HuH-7.5 (cell line): ENCODE measurements at places on chromosomes 2 and 18.

- DNase-seq: no peak
Measured at GRCh38 chr18:48832938-48833700, 117.6 kb downstream of the SMAD7 start.

- no peak for DNase-seq
Measured at GRCh38 chr2:190986221-190986953, 27.6 kb downstream of the STAT1 start.

DNA sequence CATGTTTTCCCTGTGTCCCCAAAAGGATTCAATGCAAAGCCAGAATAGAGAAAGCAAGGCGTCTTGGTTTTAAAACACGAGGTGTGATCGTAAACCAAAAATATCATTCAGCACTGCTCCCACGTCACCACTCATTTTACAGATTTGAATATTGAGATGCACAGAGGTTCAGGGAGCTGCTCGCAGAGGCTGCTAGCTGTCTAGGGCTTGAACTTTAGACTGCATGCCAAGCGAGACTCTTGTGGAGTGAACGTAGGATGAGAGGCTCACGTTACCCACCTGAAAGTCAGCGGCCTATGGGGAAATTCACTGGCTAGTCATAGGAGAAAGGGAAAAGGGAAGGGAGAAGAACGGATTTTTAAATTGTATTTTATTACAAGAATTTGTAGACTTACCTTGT is 130.1 kb downstream of the MBP start:
- DNase-seq: no peak

DNA sequence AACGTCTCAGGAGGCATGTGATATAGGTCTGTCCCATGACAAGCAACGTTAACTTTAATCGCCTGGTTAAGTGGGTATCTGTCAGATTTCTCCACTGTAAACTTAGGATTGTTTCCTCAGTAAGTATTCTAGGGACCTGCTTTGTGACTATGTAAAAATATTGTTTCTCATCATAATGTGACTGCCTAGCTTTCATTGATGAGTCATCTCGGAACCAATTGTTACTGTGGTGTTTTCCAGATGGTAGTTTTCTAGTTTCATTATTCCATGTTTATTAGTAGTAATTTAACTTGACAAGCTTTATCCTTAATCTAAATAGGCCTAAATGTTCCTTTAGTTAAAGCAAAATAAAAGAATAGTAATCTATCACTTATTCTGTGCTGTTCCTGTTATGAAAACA is 28.2 kb upstream of the GATA6 start:
- DNase-seq: no peak

GRCh38 chr18:11972371-11973174 is 8.7 kb upstream of the IMPA2 start:
- DNase-seq: no peak

DNA sequence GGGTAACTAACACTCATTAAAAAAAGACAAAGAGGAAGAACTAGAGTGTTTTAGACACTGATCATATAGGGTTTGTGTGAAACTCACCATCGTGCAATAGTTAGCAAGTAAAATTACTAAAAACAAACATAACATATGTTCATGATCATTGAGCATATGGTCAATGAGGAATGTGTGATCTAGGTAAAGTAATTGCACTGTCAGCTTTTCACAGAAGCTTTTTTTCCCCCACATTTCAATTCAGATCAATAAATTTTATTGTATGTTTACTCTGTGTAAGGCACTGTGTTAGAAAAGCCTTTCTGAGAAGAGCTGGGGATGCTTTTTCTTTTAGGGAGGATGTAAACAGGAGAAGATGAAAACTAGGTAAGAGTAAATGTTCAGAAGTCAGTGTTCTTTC is 348.2 kb downstream of the LRP1B start:
- DNase-seq: no peak

- no peak for DNase-seq
Measured at GRCh38 chr2:113085542-113085941, 17.8 kb downstream of the IL1F10 start.

- DNase-seq: no peak
Measured at GRCh38 chr2:120315367-120316033, 30.4 kb upstream of the INHBB start.

DNA sequence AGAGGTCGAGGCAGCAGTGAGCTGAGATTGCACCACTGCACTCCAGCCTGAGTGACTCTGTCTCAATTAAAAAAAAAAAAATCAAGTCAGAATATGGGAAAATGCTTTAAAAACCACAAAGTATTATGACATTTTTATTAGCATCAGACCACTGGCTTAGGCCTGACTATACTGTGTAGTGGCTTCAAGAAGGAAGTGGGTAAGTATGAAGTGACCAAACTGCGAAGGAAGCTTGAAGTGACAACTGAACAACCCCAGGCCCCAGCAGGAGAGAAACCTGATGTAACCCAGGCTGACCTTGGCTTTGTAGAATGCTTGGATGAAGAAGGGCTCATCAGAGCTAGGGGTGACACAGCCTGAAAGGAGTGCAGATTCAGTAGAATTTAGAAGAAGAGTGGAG is 21.4 kb upstream of the HAAO start:
- DNase-seq: no peak

GRCh38 chr18:54734059-54734458 is 94.2 kb upstream of the RAB27B start:
- DNase-seq: no peak

DNA sequence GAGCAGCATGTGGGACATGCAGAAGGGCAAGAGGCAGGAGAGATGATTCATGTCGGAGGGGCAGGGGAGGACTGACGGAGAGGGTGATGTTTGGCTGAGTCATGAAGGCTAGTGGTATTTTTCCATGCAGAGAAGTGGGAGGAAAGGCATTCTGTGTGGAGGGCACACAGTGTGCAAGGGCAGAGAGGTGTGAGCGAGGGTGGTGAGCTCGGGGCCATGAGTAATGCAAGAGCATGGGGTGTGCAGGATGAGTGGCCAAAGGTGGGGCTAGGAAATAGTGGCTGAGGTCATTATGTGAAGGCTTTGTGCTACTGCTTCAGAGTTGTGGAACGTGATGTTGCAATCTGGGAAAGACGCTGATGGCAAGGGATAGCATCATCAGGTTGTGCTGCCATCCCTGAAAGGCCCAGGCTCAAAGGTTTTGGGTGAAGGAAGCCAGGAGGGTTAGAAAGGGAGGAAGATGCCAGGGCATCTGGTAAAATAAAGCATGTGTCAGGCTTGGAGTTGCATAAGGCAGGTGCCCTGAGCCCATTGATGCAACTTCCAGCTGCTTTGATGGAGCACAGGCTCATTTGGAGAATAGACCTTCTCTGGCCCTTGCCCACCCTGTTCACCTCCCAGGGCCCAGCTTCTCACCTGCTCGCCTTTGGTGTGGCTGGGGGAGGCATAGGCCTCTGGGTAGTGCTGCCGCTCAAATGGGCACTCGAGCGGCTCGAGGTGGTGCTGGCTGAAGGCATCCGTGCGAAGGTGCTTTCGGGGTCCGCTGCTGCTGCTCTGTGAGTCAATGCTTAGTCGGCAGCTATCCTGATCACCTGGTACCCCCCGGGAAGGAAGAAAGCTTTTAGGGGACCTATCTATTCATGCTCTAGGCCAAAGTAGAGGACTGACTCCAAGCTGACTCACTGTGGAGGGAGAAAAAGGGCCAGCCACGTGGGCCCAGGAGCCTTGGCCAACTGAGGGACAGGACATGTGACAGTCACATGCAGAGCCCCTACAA is 37.5 kb downstream of the PAX8 start:
- DNase-seq: peak; percentile 73

DNA sequence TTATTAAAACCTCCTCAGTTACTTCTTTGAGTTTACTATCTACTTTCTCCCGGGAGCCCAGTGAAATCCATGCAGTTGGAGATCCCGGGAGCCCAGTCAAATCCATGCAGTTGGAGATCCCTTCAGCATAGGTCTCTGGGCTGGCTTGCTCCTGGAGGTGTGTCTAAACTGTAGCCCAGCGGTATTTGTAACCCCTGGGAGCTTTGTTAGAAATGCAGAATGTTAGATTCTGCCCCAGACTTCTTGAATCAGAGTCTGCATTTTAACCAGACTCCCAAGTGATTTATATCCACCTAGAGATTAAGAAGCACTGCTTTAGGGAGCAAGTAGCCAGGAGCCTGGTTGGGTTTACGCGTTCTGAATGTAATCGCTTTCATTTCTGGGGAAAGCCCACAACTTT is 54.5 kb downstream of the ARHGAP28 start:
- DNase-seq: no peak

DNA sequence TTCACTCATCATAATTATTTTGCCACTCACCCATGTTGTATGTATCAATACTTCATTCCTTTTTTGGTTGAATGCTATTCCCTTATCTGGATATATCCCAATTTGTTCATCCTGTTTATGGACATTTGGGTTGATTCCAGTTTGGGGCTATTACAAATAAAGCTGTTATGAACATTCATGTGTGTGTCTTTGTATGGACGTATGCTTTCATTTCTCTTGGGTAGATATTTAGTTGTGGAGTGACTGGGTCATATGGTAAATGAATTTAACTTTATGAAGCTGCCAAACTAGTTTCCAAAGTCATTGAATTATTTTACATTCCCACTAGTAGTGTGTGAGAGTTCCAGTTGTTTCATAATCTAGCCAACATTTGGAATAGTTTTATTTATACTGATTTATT is 2.7 kb downstream of the FAM228B start:
- no peak for DNase-seq

GRCh38 chr2:111216811-111217652 is 96.3 kb downstream of the BCL2L11 start:
- DNase-seq: no peak

GRCh38 chr2:72849138-72849462 is 23.3 kb upstream of the EXOC6B start:
- no peak for DNase-seq

DNA sequence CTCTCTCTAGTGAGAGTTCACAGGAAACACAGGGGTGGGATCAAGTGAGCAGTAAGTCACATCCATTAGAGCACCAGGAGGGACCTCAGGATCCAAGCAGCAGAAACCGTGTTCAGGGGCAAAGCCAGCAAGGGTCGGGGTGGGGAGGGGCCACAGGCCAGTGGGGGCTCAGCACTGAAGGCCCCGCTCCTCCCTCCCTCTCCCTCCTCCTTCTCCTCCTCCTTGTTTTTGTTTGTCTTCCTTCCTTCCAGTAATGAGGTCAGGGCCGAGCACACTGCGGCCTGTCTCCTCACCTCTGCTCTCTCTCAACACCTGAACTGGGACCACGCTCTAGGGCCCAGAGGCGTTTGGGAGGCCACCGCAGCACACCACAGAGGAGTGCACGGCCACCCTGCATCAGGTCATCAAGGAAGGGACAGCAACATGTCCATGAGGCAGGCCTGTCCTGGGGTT is 20.9 kb downstream of the MTERF4 start:
- DNase-seq: no peak

GRCh38 chr18:71238974-71239624 is 950.3 kb downstream of the SOCS6 start:
- no peak for DNase-seq

- no peak for DNase-seq
Measured at GRCh38 chr2:118721817-118722551, 125.5 kb downstream of the EN1 start.

GRCh38 chr2:21924640-21925285 is 801.0 kb downstream of the TDRD15 start:
- DNase-seq: no peak

DNA sequence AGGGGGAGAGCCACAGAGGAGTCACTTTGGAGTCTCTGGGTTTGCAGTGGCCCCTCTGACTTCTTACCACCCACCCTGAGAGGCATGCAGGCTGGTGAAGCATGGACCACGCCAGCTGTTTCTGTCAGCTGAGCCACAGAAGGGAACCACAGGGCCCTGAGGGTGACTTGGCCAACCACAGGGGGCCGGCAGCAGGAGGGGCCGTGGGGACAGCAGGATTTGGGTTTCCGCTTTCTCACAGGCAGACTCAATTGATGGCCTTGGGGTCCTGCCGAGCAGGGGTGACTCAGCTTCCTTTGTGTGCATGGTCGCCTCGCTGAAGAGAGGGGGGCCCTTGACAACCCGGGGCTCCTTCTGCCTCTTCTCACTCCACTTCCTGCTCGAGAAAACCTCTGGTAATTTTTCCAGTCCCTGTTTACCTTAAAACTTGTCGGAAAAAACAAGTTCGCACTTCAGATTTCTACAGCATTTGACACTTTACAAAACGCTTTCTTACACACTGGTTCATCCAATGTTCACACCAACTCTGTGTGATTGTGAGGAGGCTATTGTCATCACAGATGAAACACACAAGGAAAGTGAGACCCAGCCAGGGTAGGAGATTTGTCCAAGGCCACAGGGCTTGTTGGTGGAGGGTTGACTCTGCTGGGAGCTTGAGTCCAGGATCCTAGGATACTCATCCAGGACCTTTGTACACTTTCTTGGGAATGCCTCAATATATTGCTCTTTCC is 311.2 kb downstream of the LPIN1 start:
- DNase-seq: no peak

- no peak for DNase-seq
Measured at GRCh38 chr2:192166946-192167345, 27.8 kb downstream of the TMEFF2 start.

DNA sequence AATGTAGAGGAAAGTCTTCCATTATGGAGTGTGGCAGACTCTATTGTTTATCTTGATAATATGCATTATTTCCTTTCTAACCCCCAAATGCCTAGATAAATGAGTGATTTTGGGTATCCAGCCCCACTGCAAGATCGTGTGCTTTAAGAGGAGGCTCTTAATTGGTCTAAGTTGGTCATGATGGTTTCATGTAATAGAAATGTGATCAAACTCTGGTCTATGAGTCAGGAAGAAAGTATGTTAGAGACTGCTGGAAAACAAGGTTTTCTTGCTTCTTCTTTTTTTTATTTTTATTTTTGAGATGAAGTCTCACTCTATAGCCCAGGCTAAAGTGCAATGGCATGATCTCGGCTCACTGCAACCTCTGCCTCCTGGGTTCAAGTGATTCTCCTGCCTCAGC is 344.5 kb upstream of the TNP1 start:
- DNase-seq: no peak

DNA sequence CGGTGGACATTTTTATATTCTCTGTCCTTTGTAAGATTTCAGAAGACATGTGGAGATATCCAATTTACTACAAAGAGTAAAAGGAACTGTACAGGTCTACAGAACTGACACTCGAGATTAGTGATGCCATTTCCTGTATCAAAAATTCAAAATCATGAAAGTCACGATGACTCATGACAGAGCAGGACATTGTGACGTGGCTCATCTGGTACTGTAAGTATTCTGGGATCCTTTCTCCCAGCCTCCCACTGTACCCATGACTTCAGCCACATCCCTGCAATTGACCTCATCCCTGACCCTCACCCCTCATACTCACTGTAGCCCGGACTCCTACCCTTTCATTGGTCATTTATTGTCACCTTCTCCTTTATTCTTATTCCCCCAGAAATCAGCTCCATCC is 736.5 kb downstream of the EPHA4 start:
- no peak for DNase-seq

- no peak for DNase-seq
Measured at GRCh38 chr2:27323596-27324285, 844 bp upstream of the MPV17 start.
